ENCODE measurements at places on chromosomes 12 and 14.

DNA sequence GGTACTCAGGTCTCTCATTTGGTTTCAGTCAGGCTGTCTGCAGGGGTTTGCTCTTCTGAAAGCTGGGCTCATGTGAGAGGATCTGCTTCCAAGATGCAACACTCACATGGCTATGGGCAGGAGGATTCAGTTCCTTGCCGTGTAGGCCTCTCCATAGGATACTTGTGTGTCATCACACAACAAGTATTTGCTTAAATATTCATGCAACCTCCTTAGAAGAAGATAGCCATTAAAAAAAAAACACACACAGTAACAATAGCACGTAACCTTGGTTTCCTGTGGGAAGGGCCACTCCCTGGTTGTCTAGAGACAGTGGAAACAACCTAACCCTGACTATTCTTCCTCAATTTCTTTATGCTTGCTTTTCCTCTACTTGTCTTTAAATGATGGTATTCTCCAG is 31.8 kb upstream of the CLEC4E start:
- no peaks in the 10 kb centered on the region for H3K36me3 ChIP-seq
- H3K27me3 ChIP-seq, result no peaks in the 10 kb centered on the region
- no peak for DNase-seq
- no peaks in the 10 kb centered on the region for H3K4me1 ChIP-seq

GRCh38 chr12:124694250-124694649 is 126.8 kb upstream of the NCOR2 start:
- H3K4me3 ChIP-seq, result no peak overlapping the region
- DNase-seq, result no peak
- H3K27me3 ChIP-seq, result no peaks in the 10 kb centered on the region
- no peaks in the 10 kb centered on the region for H3K36me3 ChIP-seq

DNA sequence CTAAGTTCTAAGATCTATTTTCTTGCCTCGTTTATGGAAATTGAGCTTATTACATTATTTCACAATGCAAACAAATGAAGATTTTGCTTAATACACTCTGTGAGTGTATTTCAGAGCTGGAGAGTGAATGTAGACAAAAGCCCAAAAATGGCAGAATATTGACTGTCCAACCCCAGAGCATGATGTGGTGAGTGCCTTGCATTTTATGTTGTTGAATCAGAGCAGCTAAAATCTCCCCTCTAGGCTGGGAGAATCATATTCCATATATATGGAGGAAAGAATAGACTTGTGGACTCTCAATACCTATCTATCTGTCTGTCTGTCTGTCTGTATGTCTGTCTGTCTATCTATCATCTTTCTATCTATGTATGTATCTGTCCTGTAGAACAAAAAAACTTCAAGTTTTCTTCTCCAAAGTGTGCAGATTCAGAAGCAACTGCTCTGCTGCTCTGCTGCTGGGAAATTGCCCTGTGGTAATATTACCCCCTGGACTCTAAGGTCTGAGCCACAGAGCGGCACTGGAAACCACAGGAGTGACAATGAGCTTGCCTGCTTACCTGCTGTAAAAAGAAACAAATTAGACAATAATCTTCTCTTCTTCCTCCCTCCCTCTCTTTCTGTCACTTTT is 209.4 kb upstream of the PRICKLE1 start:
- H3K27me3 ChIP-seq, result no peaks in the 10 kb centered on the region
- no peak overlapping the region for H3K27ac ChIP-seq
- no peaks in the 10 kb centered on the region for H3K36me3 ChIP-seq
- H3K4me1 ChIP-seq, result no peaks in the 10 kb centered on the region
- no peak for DNase-seq

DNA sequence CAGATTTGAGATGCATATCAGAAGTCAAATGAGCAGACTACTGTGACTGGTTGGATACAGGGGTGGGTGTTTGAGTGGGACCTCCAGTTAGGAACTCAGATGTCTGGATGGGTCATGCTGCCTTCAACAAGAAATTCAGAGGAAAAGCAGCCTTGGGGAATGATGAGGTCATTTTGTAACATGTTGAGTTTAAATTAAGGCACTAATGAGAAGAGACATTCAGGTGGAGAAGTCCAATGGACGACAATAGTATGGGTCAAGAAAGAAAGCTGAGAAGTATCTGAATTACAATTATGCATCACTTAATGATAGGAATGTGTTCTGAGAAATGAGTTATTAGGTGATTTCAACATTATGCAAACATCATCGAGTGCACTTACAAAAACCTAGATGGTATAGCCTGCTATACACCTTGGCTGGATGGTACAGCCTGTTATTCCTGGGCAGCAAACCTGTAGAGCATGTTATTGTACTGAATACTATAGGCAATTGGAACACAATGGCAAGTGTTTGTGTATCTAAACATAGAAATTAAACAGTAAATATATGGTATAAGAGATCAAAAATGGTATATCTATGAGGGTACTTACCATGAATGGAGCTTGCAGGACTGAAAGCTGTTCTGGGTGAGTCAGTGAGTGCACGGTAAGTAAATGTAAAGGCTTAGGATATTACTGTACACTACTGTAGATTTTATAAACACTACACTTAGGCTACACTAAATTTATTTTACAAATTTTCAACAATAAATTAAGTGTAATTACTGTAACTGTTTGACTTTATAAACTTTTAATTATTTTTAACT is 414.7 kb downstream of the RAD51B start:
- no peaks in the 10 kb centered on the region for H3K27me3 ChIP-seq
- H3K4me1 ChIP-seq, result peaks cover 55% of the 10 kb centered on the region

GRCh38 chr12:17511369-17511768 is 578.6 kb downstream of the RERGL start:
- no peaks in the 10 kb centered on the region for H3K4me1 ChIP-seq
- H3K27me3 ChIP-seq, result no peaks in the 10 kb centered on the region
- H3K36me3 ChIP-seq, result no peaks in the 10 kb centered on the region
- no peak overlapping the region for H3K27ac ChIP-seq

- DNase-seq, result no peak
- no peaks in the 10 kb centered on the region for H3K27me3 ChIP-seq
- peaks cover 12% of the 10 kb centered on the region for H3K4me1 ChIP-seq
- no peaks in the 10 kb centered on the region for H3K36me3 ChIP-seq
- H3K27ac ChIP-seq, result no peak overlapping the region
Measured at GRCh38 chr14:54589076-54589475, 22.1 kb downstream of the SAMD4A start.

DNA sequence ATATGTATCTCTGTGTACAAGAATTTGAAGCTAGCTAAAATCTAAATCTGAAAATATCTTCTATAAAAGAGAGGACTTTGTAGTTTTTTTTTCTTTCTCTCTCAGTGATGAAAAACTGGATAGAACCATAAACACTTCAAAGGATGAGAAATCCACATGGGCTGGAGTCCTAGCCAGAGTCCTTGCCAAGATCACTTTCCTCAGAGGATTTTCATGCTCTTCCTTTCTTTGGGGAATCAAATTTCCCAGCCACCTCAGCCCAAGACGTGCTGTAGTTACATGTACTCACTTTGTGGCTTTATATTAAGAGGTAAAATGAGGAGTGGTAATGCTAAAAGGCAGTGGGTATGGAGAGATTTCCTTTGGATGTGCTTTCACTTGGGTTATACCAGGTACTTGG is 110.3 kb downstream of the SLC38A1 start:
- no peaks in the 10 kb centered on the region for H3K36me3 ChIP-seq
- H3K27ac ChIP-seq, result no peak overlapping the region
- DNase-seq, result no peak
- H3K4me1 ChIP-seq, result peaks cover 42% of the 10 kb centered on the region
- H3K27me3 ChIP-seq, result no peaks in the 10 kb centered on the region

DNA sequence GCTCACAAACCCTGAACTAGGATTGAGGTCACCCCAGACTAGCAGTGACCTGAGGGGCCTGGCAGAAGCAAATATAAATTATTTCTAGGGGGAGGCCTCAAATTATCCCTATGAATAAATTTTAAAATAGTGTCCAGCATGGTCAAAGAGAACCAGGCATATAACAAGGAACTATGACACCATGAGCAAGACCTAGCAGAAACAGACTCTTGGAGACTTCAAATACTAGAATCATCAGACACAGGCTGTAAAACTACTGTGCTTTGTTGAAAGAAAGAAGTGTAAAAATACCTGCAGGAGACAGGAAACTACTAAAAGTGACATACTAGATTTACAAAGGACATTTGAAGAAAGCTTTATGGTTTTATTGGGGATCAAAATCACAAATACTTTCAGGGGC is 3.2 kb upstream of the BCL7A start:
- H3K4me1 ChIP-seq, result peaks cover 16% of the 10 kb centered on the region
- DNase-seq, result no peak
- H3K27me3 ChIP-seq, result no peaks in the 10 kb centered on the region
- no peak overlapping the region for H3K4me3 ChIP-seq
- H3K27ac ChIP-seq, result no peak overlapping the region

DNA sequence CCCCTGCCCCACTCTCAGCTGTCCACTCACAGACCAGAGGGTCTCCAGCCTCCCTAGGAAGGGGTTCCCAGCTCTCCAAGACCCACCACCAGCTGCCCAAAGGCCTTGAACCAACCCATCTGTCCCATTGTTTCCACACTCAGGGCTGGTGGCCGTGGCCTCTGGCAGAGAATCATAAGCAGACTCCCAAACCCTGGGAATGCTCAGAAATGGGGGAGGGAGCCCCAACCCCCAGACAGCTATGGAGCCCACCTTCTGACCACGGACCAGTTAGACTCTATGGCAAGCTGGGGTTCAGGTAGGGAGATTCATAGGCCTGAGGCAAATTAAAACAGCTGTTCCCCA is 280.0 kb downstream of the DPF3 start:
- peaks cover 18% of the 10 kb centered on the region for H3K4me1 ChIP-seq
- DNase-seq, result no peak
- H3K27ac ChIP-seq, result no peak overlapping the region
- H3K4me3 ChIP-seq, result no peak overlapping the region
- H3K36me3 ChIP-seq, result no peaks in the 10 kb centered on the region

DNA sequence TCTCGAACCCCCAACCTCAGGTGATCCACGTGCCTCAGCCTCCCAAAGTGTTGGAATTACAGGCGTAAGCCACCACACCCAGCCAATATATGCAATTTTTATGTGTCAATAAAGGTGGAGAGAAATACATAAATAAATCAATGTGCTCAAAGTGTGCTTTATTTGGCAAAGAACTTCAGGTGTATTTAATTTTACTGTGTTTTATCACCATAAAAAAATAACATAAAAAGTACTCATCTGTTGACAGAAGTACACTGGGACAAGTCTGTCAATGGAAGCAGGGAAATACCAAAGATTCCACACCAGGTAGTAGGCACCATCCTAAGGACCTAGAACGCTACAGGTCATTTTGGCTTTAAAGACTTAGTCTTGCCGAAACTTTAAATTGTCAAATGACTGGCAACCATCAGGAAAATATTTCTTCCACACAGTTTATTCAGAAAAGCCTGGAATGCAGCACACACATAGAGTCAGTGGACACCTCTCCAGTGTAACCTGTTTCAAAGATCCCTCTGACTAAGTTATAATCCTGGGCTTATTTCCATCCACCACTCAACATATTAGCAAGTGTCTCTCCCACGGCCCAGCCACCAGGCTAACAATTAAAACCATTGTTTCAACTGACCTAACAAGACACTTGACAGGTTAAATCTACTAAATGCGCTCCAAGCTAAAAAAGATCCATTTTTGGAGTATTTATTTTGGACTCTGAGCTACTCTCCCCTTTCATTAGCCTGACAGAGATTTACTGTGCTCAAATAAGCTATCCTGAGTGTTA is 4.2 kb downstream of the ERO1A start:
- no peaks in the 10 kb centered on the region for H3K36me3 ChIP-seq
- no peak overlapping the region for H3K4me3 ChIP-seq
- H3K27ac ChIP-seq, result no peak overlapping the region
- peaks cover 43% of the 10 kb centered on the region for H3K4me1 ChIP-seq
- no peak for DNase-seq

GRCh38 chr12:119044094-119044493 is 62.8 kb downstream of the SRRM4 start:
- no peak for DNase-seq
- no peaks in the 10 kb centered on the region for H3K36me3 ChIP-seq
- no peak overlapping the region for H3K4me3 ChIP-seq
- H3K27ac ChIP-seq, result no peak overlapping the region

DNA sequence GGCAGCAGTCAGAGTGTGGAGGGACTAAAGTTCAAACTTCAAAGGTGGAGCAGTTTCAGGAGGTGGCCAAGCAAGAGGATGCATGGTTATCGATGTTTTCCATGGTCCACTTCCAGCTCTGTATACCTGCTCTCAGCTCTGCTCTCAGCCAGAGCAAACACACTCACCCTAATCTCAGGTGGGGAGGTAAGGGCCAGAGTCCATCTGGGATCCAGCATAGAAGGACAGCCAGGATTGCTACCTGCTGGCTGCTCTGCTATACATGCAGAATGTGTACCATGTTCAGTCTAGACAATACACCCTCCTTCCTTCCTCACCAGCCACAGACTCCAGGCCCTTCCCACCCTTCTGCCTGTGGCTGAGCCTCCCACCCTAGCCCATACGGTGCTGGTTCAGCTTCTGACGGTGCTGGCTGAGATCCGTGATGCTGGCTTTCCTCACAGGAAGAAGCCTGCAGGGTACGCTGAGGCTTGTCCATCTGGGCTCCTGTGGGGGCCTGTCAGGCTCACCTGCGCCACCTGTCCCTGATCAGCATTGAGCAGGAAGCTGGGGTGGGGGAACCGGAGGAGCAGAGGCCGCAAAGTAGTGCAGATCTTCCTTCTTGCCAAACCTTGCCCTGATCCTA is 2.4 kb downstream of the CBLN3 start:
- H3K36me3 ChIP-seq, result peaks cover 1% of the 10 kb centered on the region
- no peak overlapping the region for H3K27ac ChIP-seq
- H3K4me1 ChIP-seq, result peaks cover 64% of the 10 kb centered on the region
- H3K27me3 ChIP-seq, result no peaks in the 10 kb centered on the region
- H3K4me3 ChIP-seq, result no peak overlapping the region
- no peak for DNase-seq

GRCh38 chr12:32151552-32151951 is 44.9 kb downstream of the BICD1 start:
- no peaks in the 10 kb centered on the region for H3K27me3 ChIP-seq
- DNase-seq, result no peak
- H3K4me3 ChIP-seq, result no peak overlapping the region
- no peaks in the 10 kb centered on the region for H3K36me3 ChIP-seq

- H3K27me3 ChIP-seq, result no peaks in the 10 kb centered on the region
- H3K4me3 ChIP-seq, result no peak overlapping the region
- H3K27ac ChIP-seq, result no peak overlapping the region
- H3K36me3 ChIP-seq, result no peaks in the 10 kb centered on the region
- no peak for DNase-seq
- no peaks in the 10 kb centered on the region for H3K4me1 ChIP-seq
Measured at GRCh38 chr12:104026841-104027599, 23.0 kb downstream of the GLT8D2 start.
